Stimulated activated CD4-positive, alpha-beta T cell treated with anti-CD3 and anti-CD28 coated beads, Interleukin-4, amount 100 ng/mL, for 48 hours (primary cell): ENCODE measurements at places on chromosomes 16 and 17.

GRCh38 chr16:49886554-49887094 is 30.7 kb upstream of the ZNF423 start:
- no peak for DNase-seq

DNA sequence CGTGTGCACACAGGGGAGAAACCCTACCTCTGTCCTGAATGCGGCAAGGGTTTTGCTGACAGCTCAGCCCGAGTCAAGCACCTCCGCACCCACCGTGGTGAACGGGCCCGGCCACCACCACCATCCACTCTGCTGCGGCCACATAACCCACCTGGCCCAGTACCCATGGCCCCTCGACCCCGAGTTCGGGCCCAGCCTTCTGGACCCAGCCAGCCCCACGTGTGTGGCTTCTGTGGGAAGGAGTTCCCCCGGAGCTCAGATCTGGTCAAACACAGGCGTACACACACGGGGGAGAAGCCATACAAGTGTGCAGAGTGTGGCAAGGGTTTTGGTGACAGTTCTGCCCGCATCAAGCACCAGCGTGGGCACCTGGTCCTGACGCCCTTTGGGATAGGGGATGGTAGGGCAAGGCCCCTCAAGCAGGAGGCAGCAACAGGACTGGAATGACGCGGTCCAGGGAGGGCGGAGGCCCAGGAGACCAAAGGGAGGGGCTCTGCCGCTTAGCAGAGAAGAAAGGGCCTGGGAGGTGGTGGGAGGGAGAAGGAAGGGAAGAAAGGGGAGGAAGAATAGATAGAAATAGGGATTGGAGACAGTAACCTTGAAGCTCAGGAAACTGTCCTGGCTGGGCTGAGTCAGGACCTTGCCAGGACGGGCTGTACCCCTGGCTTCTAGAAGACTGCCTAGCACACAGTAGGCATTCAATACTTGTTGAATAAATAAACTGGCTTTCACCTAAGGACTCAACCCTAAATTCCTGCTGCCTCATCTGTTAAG is 3.6 kb downstream of the ZNF48 start:
- no peak for DNase-seq

GRCh38 chr16:1458336-1458976 is 14.1 kb upstream of the CCDC154 start:
- DNase-seq = no peak

GRCh38 chr17:75181608-75182318 is 996 bp downstream of the SUMO2 start:
- DNase-seq = peak; percentile 26

DNA sequence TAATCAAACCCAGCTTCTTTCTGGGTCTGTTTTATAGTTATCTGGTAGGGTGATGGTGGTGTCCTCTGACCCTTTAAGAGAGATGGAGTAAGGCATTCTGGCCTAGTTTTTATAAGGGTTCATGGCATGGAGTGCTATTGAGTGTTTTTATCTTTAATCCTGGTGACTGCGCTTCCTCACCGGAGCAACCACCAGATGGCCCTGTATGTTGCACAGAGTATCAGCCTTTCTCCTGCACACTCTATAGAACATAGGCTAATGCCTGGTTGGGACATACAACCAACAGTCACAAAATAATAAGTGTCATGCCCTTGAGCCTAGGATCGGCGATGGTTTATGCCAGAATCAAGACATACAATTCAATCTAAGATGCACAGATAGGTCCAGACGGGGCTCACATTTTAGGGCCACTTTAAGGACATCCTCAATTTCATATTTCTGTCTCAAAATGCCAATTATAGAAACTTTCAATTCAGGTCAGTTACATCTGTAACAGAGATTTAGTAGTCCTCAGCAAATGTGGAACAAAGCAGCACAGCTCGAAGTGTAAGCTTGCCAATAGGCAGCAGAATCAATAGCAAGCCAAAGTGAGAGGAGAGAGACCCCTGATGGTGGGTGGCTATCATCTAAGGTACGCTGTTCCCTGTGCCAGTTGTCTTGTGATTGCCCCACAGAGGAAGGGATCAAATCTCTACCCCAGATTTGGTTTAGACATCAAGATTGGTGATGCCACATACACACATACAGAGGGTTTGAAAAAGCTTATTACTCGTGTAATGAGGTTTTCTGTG is 37.2 kb upstream of the HOXB9 start:
- no peak for DNase-seq

DNA sequence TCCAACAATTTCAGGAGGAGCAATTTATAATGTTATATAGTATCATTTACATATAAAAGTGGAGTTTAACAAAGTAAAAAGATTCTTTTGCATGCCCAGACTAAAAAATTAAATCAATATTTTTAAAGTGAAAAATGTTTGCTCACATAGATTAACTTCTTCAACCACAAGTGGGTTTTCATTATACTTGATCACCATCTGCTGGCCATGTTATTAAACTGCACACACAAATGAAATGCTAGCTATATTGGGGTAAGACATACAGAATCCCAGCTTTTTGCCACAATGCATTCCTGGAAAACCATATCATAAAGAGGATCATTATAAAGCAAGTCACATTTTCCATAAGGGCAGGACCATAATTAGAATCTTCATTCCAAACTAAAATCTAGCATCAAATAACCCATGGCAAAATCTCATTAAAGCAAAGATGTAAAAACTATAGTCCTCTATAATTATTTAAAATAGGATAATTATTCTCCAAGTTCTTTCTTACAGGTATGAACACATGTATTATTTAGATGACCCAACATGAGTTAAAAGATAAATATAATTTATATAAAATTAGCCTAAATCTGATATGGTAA is 26.3 kb downstream of the CEP112 start:
- no peak for DNase-seq
